ENCODE measurements at places on chromosomes 5 and 9.
A peak's percentile ranks its signal among the peaks of the same experiment; 100 is the strongest.

DNA sequence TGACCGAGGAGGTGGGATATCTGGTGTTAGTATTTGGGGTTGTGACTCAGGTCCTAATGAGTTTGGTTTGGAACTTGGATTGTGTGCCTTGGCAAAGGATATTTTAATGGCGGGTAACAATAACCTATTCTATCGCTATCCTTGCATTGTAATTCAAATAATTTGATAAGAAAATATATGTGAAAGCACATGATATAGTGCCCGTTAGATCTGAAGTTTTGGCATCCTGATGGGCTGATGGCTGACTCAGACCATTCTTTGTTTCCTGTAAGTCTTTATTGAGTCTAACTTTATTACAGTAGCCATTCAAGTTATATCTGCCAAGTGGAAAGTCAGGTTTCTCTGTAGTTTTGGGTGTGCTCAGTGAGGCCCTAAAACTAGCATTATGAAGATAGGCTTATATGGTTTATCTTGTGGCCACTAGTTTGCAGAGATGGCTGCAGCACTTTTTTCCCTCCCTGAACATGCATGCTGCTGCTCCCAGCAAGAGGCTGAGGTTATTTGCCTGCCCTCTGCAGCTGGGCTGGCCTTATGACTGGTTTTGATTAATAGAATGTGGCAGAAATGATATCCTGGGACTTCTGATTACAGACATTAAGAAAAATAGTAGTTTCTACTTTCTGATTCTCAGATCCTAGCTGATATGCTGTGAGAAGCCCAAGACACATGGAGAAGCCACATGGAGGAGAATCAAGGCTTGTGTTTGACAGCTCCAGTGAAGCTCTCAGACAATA is 46.6 kb downstream of the CFAP95 start:
- peak; percentile 28 for DNase-seq

DNA sequence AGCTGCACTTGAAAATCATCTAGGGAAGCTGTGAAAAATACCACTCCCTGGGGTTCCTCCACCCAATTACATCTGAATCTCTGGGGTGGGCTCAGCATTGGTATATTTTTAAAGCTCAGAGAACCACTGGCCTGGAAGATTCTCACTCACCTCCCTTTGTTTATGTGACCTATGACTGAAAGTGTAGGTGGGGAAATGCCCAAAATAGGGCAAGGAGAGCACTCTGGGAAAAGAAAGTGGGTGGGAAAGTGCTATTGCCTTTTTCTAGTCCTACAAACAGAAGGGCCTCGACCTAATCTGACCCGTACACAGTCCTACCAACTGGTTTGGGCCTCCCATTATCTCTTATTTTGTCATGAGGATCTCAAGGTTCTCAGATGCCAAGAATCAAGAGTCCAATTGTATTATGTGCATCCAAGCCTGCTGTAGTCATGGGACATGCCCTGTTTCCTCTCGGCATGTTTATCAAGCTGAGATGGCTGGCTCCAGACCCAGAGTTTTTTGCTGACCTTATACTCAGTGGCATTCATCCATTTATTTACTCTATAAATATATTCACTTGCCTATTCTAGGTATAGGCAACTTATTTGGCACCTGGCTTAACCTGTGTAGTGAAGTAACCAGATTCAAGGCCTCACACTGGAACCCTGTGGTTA is 483.7 kb downstream of the ENC1 start:
- no peak for DNase-seq

GRCh38 chr9:132059361-132059760 is 20.3 kb downstream of the MED27 start:
- DNase-seq, result no peak

GRCh38 chr5:27814983-27815382 is 776.6 kb upstream of the CDH9 start:
- DNase-seq, result no peak

DNA sequence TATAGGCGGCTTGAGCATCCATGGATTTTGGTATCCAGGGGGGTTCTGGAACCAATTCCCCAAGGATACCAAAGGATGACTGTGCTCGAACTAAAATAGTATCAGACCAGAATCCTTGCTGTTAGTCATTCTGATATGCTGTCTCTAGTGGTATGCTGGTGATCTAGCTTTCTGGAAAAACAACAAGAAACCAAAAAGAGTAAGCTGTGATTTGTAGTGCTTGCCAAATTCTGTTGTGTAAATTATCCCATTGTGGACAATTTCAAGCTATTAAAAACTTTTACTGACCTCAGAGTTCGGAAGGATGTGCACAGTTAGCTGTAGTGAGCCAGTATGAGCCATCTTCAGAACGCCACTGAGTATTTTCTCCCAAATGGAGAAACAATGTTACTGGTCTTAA is 99.0 kb upstream of the FBN2 start:
- DNase-seq, result no peak

GRCh38 chr5:66494437-66494836 is 101.8 kb upstream of the MAST4 start:
- DNase-seq, result no peak

GRCh38 chr9:133794016-133794760 is 56.0 kb upstream of the SARDH start:
- no peak for DNase-seq

DNA sequence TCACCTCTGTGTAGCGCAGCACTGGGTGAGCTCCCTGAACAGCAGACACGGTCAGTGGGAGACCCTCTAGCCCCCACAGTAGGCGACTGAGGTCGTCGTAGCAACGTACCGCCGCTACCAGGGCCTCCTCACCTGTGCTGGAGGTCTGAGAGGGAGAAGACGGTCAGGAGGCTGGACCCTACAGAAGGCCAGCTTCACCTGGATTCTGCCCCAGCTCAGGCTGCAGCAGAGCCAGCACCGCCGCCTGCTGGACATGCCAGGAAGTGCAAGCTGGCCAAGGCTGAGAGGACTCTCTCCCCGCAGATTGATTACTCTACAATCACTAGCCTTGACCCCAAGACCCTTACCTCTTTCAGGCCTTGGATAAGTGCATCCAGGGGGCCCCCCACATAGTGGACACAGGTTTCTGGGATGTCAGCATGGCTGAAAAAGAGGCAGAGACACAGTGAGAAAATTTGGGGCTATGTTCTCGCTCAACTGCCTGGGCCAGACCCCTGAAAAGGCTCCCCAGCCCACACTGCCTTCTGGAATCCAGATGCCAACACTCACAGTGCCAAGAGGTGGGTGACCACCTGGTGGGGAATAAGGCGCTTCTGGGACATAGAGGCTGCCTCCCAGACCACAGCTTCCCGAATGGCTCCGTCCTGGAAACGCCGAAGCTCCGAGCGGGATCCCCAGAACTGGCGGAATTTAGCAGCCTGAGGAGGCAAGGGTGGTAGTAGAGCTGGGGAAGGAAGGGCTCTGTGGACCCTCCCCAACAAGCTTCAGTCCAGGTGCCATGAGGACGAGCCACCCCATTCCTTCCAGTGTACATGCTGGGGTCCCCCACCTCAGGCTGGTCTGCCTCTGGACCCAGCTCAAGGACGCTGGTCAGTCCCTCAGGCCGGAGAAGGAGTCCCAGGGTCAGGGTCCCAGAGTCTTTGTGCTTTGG is 6.9 kb downstream of the NOL6 start:
- peak; percentile 77 for DNase-seq
